ENCODE measurements at places on chromosomes 6 and 20.

DNA sequence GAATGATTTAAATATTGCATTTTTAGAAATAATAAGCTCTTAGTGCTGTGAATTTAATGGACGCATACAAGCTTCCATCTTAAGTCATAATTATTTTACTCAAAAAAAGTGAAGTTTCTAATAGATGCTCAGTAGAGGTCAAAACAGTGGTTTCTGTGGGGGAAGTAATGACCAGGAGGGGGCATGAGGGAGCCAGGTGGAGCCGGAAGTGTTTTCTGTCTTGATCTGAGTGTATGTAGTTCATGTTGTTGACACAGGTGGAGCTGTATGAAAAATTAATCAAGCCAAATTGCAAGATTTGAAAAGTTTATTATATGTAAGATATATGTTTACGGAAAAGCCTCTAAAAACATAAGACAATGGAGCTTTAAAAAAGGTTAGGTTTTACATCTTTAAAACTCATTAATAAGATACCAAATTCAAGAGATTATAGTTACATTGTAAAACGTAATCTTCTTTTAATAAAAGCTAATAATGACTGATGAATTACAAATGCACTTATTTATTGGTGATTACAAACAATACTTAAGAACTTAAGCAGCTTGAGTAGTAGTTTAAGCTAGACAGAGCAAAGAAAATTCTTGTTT lies 68.0 kb downstream of the PLAGL1 start:
- peak; percentile 63 for DNase-seq

GRCh38 chr20:40741507-40742106 lies 52.6 kb upstream of the MAFB start:
- peak; percentile 66 for DNase-seq

DNA sequence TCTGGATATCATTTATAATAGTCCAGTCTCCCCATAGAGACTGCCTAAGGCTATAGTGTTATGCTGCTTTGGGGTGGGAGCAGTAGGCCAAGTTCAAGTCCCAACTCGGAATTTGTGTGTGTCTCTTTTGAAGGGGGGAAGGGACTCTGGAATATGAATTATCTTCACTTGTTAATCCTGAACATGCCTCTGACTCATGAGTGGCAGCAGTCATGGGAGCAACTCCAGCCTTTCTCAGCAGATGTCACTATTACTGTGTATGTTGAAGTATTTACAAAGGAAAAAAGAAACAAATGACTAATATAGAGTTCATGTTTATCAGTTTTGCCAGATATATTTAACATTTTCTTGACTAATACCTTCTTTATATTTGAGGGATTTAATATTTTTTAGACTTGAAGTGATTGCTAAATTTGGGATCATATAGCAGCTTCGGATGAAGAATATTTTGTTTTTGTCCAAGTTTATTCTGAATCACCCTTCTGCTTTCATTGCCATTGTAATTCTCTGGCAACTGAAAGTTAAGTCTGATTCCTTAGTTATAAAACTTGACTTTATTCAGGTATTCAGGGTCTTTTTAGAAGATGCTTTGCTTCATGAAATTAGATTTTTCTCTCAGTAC lies 23.4 kb downstream of the FAM217A start:
- DNase-seq, result no peak

- DNase-seq, result no peak
Measured at GRCh38 chr6:39086711-39087110, 28.3 kb downstream of the SAYSD1 start.

DNA sequence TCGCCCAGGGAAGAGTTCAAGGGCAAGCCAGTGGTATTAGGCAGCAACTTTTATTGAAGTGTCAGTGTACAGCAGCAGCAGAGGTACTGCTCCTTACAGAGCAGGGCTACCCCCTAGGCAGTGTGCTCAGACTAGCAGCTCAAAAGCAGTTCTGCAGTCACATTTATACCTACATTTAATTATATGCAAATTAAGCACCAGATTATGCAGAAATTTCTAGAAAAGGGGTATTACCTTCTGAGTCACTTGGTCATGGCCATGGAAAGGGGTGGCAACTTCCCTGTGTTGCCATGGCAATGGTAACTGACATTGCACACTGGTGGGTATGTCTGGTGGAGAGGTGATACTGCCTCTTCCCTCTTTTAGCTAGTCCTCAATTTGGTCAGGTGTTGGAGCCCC lies 2.1 kb upstream of the ZKSCAN4 start:
- no peak for DNase-seq

GRCh38 chr6:128694303-128695009 lies 174.1 kb upstream of the PTPRK start:
- no peak for DNase-seq
